ENCODE measurements at places on chromosomes 12 and 14.

DNA sequence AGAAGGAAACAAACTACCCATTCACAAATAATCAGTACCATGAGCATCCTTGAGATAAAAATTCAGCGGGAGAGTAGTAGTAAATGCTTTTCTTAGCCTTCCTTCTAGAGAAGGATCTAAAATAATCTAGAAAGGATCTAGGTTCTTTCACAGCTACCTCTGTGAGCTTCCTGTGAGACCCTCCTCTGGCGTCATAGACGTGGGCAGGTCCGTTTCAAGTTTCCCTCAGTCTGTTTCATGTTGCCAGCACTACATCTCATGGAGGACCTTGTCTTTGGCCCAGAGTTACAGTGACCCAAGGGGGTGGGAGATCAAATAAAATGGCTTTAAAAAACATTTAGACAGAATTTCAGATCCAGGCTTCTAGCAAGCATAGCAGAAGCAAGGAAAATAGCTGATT, 13.6 kb downstream of the DAAM1 start:
- no peak for DNase-seq

DNA sequence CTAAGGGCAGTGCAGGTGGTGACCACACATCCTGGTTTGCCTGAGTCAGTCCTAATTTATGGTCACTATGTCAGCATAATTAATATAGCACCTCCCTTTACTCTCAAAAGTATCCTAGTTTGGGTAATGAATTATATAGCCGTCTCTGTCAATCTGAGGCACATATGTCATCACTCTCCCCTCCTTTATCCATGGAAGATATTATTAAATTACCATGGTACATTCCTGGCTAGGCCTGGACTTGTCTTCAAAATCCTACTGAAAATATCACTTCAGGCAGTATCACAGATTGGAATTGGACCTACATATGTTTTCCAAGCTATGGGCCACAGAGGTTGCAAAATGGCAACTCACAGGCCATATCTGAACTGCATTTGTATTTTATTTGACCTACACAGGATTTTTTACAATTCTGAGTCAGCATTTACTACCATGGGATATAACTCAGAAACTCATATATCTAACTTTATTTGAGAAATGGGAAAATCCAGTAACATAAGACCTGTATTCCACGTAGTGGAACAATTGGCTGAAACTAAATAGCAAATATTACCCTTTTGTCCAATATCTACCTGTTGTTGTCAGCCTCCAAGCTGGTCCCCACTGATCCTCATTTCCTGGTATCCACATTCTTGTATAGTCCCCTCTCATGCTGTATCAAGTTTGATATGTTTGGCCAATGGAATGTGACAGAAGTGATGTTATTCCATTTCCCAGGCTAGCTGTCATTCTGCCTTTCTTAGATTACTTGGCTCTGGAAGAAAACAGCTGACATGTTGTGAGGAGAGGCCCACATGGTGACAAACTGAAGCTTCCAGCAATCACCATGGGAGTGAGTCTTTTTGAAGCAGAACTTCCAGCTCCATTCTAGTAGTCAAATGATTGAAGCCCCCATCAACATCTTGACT, 102.5 kb upstream of the MDM1 start:
- DNase-seq = no peak

DNA sequence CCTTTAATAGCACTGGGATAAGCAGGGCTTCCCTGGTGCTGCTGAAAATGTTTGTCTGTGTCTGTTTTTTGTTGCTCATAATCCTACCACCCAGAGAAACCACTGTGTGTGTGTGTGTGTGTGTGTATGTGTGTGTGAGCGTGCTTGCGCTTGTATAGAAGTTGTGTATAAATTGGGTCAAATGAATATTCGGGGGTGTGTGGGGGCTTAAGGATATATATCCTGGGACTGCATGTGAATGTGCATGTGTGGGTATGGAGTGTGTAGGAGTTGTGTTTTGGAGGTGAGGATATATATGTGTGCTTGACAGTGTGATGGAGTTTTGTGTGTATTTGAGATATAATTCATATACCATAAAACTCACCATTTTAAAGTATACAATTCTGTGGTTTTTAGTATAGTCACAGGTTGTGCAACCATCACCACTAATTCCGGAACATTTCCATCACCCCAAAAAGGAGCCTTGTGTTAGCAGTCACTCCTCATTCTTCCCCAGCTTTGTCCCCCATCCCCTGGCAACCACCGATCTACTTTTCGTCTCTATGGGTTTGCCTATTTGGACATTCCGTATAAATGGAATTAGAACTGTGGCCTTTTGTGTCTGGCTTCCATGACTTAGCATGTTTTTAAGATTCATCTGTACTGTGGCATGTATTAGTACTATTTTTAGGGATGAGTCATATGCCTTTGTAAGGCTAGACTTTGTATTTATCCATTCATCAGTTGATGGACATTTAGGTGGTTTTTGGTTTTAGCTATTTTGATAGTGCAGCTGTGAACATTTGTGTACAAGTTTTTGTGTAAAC, 25.6 kb downstream of the TCTN1 start:
- peak; percentile 38 for DNase-seq

DNA sequence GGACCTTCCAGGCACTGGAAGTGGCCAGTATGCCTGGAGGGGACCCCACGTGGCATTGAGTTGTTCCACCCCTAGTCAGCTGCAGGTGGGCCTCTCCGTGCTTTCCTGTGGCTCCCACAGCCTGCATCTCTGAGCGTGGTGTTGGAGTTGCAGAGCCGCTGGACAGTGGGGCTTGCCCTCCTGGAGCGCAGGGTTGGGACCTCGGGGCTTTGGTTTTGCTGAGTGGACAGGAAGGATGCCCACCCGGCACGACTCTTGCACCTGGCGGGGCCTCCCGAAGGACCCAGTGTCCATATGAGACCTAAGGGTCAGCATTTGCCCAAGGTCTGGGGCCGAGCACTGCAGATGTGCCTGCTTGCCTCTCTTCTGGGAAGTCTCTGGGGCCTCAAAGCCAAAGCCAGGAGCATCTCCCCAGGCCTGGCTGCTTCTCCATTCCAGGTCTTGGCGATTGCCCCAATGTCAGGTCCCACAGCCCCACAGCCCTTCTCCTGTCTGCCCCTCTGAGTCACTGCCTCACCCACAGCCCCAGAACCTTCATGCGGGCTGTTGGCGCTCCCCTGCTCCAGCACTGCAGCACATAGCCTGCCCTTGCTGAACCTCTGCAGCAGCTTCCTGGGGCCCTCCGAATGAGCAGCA, 1.5 kb downstream of the PACS2 start:
- no peak for DNase-seq

GRCh38 chr12:79949098-79949497, 14.2 kb upstream of the PPP1R12A start:
- no peak for DNase-seq

- no peak for DNase-seq
These were observed 21.5 kb downstream of the DYRK2 start for GRCh38 chr12:67669934-67670631.

DNA sequence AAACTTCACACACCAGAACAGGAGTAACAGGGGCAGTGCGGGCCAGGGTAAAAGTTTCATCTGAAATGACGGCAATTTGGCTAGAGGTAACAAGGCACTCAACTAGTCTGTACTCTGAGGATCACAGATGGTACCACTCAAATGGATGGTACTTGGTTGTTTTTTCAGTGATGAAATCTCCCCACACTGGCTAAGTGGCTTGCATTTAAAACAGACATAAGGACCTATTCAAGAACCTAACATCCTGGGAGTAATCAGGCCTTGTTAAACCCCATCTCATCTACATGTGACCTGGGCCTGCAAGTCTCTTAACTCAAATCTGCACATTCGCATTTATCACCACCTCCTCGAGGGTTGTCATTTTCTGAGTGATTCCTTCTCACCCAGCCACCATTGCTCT, 90.8 kb downstream of the PRKAB1 start:
- DNase-seq = no peak
